ENCODE measurements at places on chromosomes 5 and 9. TPM values are rescaled to one million over a fixed set of nuclear protein-coding genes. Genes with fewer than 3 reads are reported as not detected.

The IFNB1 gene
- not detected for total RNA-seq

DNA sequence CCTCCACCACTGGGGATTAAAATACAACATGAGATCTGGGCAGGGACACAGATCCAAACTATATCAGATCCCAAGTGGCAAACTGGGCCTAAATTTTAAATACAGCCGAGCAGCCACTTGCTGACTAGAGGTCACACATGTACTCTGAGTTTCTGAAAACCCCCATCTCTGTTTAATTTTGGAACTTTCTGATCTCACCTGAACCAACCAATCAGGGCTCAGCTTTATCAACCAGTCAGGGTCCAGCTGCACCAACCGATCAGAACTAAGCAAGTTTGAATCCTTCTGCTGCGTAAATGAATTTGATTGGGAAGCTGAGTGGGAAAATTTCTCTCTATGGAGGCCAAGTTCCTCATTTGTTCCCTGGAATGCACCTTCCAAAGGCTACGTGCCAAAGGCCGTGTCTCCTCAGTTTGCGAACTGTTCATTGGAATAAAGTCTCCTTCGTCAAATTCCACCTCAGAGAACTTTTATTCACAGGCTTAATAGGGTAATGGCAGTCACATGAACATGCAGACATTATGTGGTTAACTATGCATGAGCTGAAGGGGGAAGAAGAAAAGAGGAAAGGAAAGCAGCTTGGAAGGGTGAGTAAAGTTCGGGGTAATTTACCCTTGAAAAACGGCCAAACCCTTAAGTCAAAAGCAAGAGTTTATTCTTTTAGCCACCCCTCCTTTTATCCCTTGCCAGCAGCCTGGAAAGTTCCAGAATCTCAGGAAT lies 3.7 kb downstream of the CD180 start:
- no peak for DNase-seq

The THG1L gene
- 7.2 TPM for total RNA-seq

GRCh38 chr5:36908544-36909260 lies 32.1 kb downstream of the NIPBL start:
- DNase-seq, result no peak

DNA sequence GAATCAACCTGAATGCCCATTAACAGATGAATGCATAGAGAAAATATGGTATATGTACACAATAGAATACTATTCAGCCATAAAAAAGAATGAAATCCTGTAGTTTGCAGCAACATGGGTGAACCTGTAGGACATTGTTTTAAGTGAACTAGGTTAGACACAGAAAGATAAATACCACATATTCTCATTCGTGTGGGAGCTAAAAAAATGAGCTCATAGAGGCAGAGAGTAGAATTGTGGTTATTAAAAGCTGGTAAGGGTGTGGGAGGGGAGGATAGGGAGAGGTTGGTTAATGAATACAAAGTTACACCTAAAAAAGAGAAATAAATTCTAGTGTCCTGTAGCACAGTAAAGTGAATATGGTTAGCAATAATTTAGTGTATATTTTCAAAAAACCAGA lies 23.5 kb downstream of the PTTG1 start:
- DNase-seq, result no peak

The TEK gene
- total RNA-seq, result 63.0 TPM

GRCh38 chr5:103755974-103756373 lies 193.4 kb upstream of the NUDT12 start:
- DNase-seq, result no peak

DNA sequence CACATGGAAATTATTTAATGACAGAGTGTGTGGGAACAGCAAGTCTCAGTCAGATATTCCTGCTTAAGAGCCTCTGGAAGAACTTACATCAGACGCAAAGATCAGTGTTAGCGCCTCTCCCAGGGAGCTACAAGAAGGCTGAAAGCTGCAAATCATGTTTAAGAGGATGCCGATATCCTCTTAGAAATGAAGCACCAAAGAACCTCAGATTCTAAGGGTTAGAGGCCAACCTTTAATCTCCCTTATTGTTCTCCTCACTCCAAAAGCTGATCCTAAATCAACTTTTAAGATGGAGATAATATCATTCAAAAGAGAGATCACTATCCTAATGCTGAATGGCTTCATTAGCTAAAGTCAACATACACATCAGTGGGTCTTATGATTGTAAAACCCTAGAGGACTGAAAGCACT lies 160.6 kb downstream of the NFIB start:
- no peak for DNase-seq

GRCh38 chr5:29930316-29930715 lies 1263.2 kb upstream of the CDH6 start:
- no peak for DNase-seq

DNA sequence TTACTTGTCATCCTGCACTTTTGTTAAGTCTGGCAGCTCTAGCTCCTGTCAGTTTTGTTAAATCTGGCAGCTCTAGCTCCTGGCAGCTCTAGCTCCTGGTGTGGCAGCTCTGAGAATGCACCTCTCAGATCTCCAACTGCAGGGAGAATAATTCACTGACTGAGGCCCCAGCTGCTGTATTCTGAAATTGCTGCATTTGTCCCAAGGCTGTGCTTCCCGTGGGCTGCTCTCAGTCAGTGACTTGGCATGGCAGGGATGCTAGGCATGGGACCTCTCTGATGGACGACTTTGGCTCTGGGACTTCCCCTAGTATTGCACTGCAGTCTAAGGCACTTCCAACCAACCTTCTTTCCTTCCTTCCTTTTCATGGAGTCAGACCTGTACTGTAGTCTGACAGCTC lies 475.7 kb downstream of the CCDC171 start:
- DNase-seq, result no peak

DNA sequence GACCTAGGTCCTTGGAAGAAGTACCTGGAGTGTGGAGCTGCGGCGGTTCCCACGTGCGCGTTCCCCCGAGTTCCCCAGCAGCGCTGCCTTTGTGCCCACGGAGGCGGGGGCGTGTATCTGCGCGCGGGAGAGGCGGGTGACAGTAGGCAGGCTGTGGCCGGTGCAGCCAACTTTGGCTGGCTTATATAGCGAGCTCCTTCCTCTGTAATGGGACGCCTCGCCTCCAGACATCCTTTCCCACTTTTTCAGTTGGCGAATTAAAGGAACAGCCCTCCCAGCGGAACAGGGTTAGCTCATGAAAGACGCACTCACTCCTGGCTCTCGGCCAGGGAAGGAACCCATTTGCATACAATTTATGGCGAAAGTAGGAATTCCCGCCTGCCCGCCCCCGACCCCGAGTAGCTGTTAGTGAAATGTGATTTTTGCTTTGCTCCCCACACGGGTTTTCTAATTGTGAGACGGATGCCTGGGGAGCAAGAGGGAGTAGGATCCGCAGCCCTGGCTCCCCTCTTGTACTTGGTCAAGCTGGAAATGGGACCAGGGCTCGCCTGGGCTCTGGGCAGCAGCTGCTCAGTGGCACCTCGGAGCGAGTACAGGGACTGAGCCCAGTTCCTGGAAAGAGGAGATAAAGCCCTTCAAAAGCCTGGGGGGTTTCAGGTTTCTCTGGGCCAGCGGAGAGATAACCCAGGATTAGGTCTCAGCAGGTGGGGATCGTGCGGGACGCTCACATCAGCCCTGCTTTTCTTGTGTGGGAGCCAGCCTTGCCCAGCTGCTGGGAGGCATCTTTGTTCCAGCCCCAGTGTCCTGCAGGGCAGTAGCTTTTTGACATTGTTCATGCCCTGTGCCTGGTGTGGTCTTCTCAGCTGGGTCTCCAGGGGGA lies at the start of gene TNC:
Gene TNC (minus strand): TSS at position 159 of the 880 bp plus-strand sequence. CDS start 27,139 bp downstream, outside the sequence.
- no peak for DNase-seq

The NSG2 gene
- total RNA-seq, result not detected

DNA sequence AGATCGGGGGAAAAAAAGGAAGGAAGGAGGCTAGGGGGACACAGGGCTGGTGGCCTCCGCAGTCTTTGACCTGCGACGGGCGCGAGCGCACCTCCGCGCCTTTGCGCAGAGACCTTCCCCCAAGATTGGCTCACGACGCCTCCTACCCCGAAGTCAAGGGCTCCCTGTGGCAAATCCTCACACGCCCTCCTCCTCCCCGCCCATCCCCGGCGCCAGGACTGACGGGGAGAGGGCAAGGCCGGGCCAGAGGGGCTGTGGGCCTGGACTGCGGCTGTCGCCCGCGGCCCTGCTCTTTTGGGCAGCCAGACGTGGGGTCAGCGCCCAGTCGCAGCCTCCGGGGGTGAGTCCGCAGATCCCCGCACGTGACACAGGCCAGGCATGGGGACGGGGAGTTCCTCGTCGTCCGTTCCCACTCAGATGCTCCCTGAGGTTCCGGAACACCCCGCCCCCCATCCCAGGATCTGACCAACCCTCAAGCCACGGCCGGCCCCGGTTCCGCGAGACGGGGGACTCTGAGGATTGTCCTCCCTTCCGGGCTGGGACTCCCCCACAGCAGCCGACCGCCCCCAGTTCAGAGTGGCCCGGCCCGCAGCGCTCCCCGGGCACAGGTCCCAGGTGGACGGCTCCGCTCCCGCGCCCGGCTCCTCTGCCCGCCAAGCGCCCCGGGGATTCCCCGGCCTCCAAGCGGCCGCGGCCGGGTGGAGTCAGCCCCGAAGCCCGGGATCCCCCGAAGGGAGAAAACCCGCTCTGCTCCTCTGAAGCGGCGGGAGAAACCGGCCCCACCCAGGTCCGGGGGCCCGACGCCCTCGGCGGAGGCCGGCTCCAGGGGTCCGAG lies 543 bp upstream of the ANKRD33B start:
- no peak for DNase-seq

DNA sequence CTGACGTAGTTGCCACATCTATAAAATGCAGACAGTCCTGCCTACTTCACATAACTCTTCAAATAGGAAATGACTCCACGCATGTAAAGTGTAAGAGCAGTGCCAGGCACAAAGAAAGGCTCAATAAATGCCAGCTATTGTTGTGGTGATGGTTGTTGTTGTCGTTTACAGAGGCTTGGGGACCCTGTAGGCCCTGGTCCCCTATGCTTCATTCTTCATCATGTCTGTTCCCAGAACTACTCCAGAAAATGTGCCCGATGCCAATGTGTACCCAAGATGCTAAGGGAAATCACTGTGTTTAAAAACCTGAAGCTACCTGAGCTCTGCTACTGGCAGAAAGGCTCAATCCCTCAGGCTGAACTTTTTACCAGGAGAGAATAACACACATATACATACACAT lies 9.1 kb downstream of the SLIT3 start:
- no peak for DNase-seq

The IL7R gene
- 0.82 TPM for total RNA-seq

The CCDC183 gene
- 0.48 TPM for total RNA-seq

The SEMA6A gene
- 9.3 TPM for total RNA-seq

DNA sequence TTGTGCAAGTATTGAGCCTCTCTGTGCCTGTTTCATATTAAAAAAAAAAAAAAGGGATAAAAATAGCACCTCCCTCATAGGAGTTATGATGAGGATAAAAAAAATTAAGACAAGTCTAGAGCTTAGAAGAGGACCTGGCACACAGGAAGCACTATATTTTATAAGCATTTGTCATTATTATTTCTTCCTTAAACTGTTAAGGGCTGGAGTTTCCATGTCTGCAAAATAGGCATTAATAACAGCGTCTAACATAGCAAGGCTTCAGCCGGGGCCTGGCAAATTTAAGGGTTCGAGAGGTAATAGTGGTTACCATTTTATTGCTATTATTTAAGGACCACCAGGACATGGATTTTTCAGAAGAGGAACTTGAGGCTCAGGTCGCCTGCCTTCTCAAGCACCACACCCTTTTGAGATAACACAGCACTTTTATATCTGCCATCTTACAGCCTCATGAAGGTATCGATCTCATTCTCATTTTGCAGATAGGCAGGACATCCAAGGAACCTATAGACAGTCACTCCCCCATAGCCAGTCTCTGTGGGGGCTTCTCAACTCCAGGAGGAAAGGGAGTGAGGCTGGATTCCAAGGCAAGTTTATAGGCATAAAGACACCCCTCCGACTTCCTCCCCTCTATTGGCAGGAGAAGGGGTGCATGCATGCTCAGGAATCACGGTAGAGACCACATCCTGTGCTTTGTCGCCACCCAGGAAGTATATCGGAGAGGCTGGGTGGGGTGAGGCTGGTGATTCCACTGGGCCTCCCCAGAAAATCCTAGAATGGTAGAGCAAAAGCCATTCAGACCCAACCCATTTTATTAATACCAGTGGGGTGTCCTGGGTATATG lies 2.4 kb downstream of the ANXA6 start:
- DNase-seq, result no peak

GRCh38 chr9:1170918-1171317 lies 120.8 kb downstream of the DMRT2 start:
- no peak for DNase-seq

GRCh38 chr5:9265441-9266287 lies 280.2 kb downstream of the SEMA5A start:
- DNase-seq, result no peak

The ROPN1L gene
- 4.2 TPM for total RNA-seq

GRCh38 chr9:28105001-28105400 lies 531.7 kb upstream of the C9orf72 start:
- no peak for DNase-seq

The N4BP3 gene
- 42.8 TPM for total RNA-seq

DNA sequence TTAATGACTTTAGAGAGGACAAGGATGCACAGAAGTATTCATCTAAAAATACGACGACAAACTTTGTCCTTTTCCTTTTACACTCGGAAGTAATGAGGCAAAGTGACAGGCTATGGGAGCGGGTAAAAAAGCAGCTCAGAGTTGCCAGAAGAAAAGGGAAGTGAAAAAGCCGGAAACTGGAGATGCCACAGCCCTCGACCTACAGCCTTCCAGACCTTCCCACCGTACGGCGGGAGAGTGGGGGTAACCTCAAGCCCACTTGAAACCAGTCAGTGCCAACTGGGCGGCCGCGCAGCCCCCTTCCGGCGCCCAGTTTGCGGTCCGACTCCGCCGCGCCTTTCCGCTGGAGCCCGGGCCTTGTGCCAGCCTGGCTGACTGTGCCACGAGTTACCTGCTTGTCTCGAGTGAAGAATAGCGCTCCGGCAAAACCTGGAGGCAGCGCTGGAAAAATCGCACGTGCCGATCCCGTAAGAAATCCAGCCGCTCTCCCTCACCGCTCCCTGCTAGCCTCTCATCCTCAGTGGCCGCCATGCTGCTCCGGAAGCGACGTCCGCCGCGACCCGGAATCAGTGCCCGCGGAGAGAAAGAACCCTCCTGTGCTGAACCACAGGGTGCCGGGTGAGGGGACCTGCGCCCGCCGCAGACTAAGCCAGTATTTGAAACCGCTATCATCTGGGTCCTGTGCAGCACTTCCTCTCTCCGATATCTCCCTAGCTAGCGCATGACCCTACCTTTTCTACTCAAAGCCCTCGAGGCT lies at the start of gene PGGT1B:
Gene PGGT1B (minus strand): TSS at position 557 of the 757 bp plus-strand sequence. CDS start 26 bp downstream, at position 531.
- DNase-seq, result no peak

DNA sequence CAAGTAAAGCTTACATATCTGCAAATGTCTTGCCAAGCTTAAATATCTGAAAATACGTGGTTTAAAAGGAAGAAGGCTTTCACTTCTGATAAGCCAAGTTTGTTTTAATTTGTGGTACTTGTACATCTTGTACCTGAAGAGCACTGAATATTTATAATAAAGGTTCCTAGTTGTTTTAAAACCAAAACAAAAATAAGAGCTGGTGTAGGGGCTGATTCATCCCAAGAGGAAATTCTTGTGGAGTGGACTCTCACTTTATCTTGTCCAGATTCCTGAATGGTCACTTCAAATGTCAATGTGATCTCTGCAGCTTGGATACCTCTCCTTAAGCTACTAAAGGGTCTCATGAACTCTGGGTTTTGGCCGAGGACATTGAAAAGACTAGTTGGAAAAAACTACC lies 29.5 kb downstream of the MAMDC2 start:
- DNase-seq, result no peak

The SH3PXD2B gene
- 41.1 TPM for total RNA-seq

Measured in glomerular endothelial cell (primary cell).